ENCODE measurements at places on chromosomes 1 and 21. TPM values are rescaled to one million over a fixed set of nuclear protein-coding genes. Genes with fewer than 3 reads are reported as not detected.

DNA sequence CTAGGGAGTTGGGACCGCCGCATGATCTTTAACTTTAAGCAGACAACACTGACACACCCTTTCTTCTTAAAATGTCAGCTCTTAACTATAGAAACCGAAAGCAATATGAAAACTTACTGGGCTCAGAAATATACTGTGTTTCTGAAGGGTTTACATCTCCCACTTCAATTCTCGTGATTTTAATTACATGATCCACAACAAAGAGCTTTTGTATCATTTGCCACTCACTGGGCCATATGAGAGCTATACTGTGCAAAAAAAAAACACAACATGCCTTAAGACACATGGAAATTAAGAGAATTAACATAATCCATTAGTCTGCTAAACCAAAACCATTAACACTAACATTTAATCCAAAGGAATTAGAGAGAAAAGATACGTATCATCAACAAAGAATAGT lies 35.0 kb upstream of the RAP1GAP start:
- no peak overlapping the region for H3K4me3 ChIP-seq
- H3K27me3 ChIP-seq: no peaks in the 10 kb centered on the region
- H3K27ac ChIP-seq: no peak overlapping the region
- no peaks in the 10 kb centered on the region for H3K36me3 ChIP-seq

Gene NBL1
- 157 TPM for total RNA-seq

Gene NCDN
- 29.9 TPM for total RNA-seq

Gene PDZK1
- total RNA-seq: not detected

Gene OVAAL
- total RNA-seq: not detected

Gene FYB2
- not detected for total RNA-seq

DNA sequence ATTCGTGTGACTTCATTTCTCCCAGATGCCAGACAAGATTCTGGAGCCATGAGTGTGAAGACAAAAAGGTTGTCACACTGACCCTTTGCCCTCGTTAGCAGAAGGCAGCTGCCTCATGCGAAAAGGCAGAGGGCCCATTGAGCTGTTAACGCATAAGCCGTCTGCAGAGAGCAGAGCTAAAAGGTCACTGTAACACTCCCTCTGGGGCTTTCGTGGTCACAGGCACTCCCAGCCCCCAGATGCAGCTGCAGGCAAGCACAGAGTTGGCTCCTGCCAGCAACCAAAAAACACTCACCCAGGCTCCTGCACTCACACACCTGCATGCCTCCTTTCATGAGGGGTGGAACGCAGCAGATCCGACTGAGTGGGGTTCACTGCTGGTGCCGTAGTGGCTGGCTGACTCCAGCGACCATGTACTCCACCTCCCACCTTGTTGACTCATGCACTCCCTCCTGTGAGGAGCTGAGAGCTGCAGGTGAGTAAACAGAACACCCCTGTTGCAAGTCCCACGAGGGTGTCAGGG lies 287.5 kb downstream of the SMYD3 start:
- no peaks in the 10 kb centered on the region for H3K4me1 ChIP-seq
- H3K36me3 ChIP-seq: peaks cover 11% of the 10 kb centered on the region
- DNase-seq: no peak
- H3K4me3 ChIP-seq: no peak overlapping the region
- no peak overlapping the region for H3K27ac ChIP-seq

- no peak overlapping the region for H3K4me3 ChIP-seq
- no peaks in the 10 kb centered on the region for H3K36me3 ChIP-seq
- H3K27me3 ChIP-seq: no peaks in the 10 kb centered on the region
- no peak for DNase-seq
Observed at GRCh38 chr1:162108426-162108825, 38.9 kb downstream of the NOS1AP start.

- H3K27ac ChIP-seq: no peak overlapping the region
- no peak for DNase-seq
- peaks cover 8% of the 10 kb centered on the region for H3K27me3 ChIP-seq
- H3K36me3 ChIP-seq: no peaks in the 10 kb centered on the region
- no peak overlapping the region for H3K4me3 ChIP-seq
Observed at GRCh38 chr1:30378991-30379581, 344.3 kb downstream of the MATN1 start.

All from tibial nerve (tissue), 4 donors.